ENCODE measurements at places on chromosomes 2 and 18.
A peak's percentile ranks its signal among the peaks of the same experiment; 100 is the strongest.

DNA sequence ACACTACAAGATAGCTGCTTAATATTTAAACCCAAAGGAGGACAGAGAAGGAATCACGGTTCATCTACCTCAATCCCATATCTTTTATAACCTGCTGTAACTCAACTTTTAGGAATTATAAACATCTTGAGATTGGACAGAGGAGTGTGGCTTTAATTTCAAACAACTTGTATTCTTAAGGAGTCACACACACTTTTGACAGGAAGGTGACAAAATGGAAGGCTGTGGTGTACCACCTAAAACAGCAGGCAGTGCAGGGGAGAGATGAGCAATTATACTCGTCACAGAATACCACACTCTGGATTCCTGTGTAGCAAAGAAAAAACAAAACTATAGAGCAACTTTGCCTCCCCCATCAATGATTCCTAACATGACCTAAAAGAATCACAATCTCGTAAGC, 194.8 kb downstream of the ZEB2 start:
- peak; percentile 8 for DNase-seq

GRCh38 chr2:17476830-17477229, 41.4 kb downstream of the RAD51AP2 start:
- no peak for DNase-seq

- no peak for DNase-seq
These were observed 25.2 kb upstream of the FAM117B start for GRCh38 chr2:202609381-202610145.

GRCh38 chr2:44061876-44062275, 66.1 kb upstream of the LRPPRC start:
- no peak for DNase-seq

DNA sequence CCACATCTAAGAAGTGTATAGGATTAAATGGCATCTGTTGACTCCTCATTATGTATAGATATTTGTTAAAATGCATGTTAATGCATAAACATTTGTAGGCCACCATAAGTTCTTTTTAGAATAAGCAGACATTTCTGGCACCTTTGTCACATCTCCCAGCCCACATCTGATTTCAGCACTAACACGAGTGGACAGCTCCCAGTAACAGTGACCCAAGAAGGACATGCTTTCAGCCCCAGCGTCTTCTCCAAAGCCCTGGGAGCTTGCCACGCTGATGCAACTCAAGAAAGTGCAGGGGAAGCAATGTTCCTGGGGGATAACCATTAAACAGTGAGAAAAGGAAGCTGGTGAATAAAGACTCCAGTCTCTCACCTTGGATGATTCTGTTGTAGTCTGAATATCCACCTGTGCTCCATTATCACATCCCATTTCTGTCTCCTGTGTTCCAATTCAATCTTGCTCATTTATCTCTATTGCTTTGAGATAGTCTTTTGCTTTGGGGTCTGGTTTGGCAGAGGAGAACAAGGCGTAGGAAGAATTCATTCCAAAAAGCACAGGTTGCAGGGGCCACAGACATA, 182.6 kb upstream of the THSD7B start:
- DNase-seq, result peak; percentile 4

GRCh38 chr2:61011678-61012077, 5.8 kb upstream of the PEX13 start:
- DNase-seq, result no peak

- peak; percentile 21 for DNase-seq
These were observed 175.6 kb upstream of the ZFP36L2 start for GRCh38 chr2:43402002-43402401.

DNA sequence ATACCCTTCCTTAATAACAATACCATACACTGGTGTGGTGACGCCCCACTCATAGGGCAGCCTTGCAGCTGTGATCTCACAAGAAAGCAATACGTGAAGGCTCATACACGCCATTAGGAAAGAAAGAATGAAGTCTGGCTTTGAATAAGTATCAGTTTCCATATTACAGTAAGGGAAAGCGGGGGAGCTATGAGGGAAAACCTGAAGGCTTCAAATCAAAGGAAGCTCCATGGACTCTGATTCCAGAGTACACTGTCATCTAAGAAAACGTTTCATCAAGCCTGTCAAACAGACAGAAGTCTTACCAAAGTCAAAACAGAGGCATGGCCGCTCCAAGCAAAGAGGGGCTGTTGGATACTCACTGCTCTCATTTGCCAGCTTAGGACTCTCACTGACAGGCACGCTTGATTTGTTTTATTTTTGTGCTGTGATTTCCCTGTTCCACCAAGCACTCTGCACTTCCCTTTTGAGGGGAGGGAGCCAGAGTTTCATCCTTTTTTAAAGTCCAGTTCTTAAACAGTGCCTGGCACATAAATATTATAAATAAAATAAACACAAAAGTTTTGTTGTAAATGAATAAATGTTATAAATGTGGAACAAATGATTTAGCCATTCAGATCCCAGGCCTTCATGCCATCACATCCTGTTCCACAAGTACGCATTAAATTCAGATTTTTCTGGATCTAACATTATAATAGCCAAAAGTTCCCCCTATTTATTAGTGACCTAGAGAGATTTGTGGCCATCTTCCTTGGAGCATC, 221.2 kb downstream of the PIEZO2 start:
- no peak for DNase-seq

- DNase-seq, result no peak
These were observed 32.8 kb upstream of the EPAS1 start for GRCh38 chr2:46264447-46264846.

DNA sequence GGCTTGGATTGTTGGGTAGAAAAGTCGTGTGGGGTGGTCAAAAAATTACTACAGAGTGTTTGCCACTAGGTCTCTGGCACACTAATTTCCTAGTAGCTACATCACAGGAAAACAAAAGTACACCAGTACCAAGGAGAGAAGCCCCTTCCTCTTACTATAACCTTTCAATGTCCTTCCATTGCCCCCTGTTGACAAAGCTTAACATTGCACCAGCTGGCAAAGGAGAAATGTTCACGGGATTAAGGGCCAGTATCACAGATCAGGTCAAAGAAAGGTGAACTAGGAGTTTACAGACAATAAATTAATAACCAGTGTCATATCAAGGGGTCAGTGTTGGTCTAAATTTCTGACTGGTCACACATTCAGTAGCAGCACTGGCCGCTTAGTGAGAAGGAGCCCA, 1139.6 kb upstream of the FAM98A start:
- no peak for DNase-seq

- no peak for DNase-seq
These were observed 168.3 kb downstream of the SMAD7 start for GRCh38 chr18:48782381-48782861.

DNA sequence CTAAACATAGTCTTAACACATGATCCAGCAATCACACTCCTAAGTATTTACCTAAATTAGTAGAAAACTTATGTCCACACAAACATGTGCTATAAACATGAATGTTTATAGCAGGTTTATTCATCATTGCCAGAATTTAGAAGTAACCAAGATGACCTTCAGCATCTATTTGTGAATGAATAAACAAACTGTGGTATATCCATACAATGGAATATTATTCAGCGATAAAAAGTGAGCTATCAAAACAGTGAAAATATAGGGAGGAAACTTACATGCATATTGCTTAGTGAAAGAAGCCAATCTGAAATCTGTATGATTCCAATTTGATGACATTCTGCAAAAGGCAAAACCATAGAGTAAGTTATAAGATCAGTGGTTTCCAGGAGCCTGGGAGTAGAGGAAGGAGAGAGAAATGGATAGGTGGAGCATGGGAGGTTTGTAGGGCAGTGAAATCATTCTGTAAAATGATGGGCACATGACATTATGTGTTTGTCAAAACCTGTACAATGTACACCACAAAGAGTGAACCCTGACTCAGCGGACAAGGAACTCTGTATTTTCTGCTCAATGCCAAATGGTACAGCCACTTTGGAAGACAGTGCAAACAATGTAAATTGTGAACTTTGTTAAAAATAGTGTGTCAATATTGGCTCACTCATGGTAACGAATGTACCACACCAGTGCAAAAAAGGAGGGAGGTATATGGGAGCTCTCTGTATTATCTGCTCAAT, 61.9 kb upstream of the IGFBP2 start:
- no peak for DNase-seq

- DNase-seq, result no peak
These were observed 13.9 kb upstream of the PAIP2B start for GRCh38 chr2:71240794-71241193.

GRCh38 chr2:25072606-25073005, 30.7 kb downstream of the EFR3B start:
- no peak for DNase-seq

- no peak for DNase-seq
These were observed 92.1 kb downstream of the LRRC30 start for GRCh38 chr18:7322817-7323485.
